ENCODE measurements at places on chromosomes 3 and 15.

- no peak for DNase-seq
Observed at GRCh38 chr3:30124435-30125370, 481.7 kb upstream of the TGFBR2 start.

GRCh38 chr15:74830868-74831267 lies 4.4 kb downstream of the CPLX3 start:
- no peak for DNase-seq

- DNase-seq = no peak
Observed at GRCh38 chr15:65752151-65752700, 39.9 kb downstream of the DENND4A start.

GRCh38 chr15:29094711-29095110 lies 174.9 kb downstream of the NSMCE3 start:
- DNase-seq = no peak

- DNase-seq = no peak
Observed at GRCh38 chr3:138397983-138398382, 36.4 kb upstream of the ESYT3 start.

DNA sequence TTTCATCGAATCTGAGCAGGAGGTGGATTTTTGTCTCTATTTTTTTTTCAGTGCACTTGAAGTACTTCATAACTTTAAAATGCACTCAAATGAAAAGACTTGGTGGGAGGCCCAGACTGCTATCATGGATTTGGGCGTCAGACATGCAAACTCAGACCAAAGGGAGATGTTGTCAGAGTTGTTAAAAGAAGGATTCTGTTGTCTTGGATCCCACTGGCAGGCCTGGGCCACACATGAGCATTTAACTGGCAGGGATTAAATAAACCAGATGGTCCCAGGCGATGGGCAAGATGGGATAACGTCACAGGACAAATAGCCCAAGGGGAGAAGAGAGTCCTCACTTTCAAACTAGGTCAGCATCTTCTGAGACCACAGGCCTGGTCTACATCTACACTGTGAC lies 15.4 kb downstream of the RTP1 start:
- no peak for DNase-seq

DNA sequence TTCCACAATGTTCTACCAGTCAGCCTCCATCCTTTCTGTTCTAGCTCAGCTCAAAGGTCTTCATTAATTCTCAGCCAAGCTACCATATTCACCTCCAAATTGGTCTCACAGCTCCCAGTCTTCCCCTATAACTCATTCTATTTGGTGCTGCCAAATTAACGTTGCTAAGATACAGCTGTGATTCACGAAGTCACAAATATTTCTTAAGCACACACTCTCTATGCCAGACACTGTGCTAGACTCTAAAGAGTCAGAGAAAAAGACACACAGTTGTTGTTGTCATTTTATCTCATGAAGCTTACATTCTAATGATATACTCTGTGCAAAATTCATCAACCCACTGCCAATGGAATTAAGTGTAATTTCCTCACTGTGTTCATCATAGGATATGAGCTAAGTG lies 102.8 kb downstream of the FRMD5 start:
- DNase-seq = no peak

DNA sequence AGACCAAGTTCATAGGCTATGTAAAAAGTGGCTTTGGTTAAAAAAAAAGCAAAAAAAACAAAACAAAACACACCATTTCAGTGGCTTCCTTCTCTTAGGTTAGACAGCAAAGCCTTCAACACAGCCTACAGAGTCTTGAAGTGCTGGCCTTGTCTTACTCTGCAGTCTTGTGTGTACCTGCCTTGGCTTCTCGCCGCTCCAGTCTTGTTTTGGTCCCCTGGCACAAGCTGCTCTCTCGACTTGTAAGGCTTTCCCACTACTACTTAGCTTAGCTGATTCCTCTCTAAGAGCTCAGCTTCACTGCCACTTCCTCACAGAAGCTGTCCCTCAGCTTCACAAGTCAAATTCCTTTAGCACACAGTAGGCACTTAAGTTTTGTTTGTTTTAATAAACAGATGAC lies 63.0 kb downstream of the ST3GAL6 start:
- DNase-seq = no peak

GRCh38 chr3:178588628-178589027 lies 52.4 kb downstream of the KCNMB2 start:
- DNase-seq = peak; percentile 100

GRCh38 chr3:113219605-113220300 lies 8.4 kb downstream of the BOC start:
- no peak for DNase-seq

DNA sequence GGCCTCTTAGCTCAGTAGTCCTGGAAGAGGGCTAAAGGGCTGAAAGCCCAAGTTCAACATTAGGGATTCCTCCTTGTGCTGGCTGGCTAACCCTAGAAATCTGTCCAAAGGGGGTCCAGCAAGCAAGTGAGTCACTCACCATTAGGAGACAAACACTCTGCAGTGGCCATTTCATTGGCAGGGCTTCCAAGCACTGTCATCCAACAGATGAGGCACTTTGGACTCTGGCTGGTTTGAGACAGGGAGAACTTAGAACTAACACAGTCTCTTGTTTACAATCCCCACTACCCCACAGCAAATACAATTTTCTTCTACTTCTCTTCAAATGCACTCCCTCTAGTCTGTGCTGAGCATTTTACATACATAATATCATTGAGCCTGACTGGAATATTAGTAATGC lies 10.1 kb upstream of the WNT5A start:
- no peak for DNase-seq

DNA sequence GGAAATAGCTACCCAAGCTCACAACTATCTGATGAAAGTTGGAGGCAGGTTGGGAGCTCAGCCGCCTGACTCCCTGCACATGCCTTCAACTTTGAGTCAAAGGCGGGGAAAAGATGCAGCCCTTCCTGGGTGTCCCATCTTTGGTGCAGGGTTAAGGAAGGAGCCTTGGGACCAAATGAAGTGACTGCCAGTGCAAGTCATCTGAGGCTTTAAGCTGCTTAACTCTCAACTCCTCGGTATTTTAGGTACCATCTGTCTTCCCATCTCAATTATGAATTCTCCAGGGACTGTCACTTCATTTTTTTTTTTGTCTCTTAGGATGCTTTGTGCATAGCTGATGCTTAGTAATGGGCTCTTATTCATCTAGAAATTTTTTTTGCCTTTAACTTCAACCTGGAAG lies 408.8 kb upstream of the C2CD4B start:
- DNase-seq = no peak

DNA sequence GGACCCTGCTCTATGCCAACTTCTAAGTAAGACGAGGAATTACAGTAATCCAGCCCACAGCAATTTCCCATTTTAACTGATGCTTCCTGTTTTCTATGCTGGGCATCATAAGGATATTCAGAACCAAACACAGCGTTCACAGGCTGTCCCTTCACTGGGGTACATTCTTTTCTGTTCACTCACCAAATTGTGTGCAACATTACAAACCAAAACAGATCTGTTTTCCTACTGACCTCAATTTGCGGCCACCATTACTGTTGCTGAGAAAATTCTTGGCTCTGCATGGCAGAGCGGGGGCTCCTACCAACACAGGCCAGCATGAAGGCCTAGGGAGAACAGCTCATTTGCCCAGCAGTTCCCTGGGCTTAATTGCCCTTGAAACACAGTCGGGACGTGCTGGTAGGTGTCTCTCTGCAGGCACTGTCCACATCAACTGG lies 76.5 kb downstream of the MYO1E start:
- DNase-seq = no peak

DNA sequence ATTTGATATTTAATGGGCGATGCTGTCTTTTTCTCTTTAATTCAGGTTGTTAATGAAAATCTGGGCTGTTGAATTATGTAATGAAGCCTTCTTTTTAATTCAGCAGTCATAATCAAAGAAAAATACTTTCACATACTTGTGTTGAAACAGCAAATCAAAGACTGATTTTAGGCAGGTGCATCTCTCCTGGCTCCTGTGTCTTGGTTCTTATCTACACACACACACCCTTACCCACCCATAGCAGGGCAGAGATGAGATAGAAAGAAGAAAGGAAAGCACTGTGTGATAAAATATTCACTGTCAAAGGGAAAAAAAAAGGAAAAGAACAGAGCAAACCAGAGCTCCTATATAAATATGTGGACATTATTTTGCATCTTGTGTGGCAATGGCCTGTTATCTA lies 130.6 kb upstream of the CGNL1 start:
- no peak for DNase-seq

DNA sequence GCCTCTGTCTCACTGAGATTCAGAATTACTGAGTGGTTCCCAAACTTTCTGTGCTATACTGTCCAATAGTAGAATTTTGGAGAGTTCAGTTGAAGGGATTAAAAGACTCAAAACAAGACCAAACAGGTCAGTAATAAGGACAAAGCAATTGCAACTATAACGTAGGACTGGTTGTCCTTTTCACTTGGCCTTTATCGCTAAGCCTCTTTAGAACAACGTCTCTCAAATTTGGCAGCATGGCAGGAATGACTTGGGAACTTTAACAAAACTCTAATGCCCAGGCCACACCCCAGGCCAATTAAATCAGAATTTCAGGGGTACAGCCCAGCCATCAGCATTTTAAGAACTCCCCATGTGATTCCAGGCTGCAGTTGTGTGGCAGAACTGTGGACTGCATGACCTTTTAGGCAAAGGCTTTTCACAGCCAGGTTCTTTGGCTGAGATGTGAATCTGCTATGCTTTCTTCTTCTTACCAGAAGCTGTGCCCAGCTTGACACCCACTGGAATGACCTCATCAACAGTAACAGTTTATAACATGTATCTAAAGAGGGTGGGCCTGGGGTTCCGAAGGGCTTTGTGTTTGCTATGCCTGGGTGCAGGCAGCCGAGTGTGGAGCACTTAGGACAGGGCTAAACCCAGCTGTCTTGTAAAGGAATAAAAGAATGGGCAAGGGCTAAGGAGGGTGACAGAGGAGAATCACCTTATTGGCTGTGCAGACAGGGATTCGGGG lies 226.2 kb upstream of the PRICKLE2 start:
- no peak for DNase-seq

GRCh38 chr15:45849136-45849535 lies 214.3 kb downstream of the SQOR start:
- DNase-seq = no peak

GRCh38 chr15:26736502-26737248 lies 36.2 kb downstream of the GABRB3 start:
- no peak for DNase-seq

GRCh38 chr15:70200511-70201424 lies 103.1 kb upstream of the TLE3 start:
- DNase-seq = no peak

GRCh38 chr3:56222866-56223265 lies 245.4 kb downstream of the ERC2 start:
- DNase-seq = no peak

DNA sequence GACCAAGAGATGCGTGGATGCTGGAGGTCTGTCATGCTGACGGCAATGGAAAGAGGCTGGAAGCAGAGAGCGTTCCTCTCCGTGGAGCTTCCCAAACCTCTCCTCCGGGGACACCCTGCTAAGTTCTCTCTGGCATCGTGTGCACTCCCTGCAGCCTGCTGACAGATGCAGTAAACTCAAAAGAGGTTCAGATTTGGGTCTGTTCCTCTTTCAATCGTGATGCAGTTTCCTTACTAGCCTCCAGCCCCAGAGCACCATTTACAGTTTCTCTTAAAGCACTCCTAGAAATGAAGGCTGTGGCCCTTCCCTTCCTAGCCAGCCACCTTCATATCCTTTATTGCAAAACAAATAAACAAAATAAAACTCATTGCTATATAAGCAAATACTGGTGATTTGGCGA lies 47.3 kb upstream of the LRRC58 start:
- DNase-seq = no peak

Measured in NCI-H1436 treated with DMSO at 0.1 percent for 48 hours (cell line).